ENCODE measurements at places on chromosomes 2 and 18. TPM values are rescaled to one million over a fixed set of nuclear protein-coding genes. Genes with fewer than 3 reads are reported as not detected.

BMP10 gene
- total RNA-seq, result not detected

SCLY gene
- total RNA-seq, result 33.9 TPM

TP53I3 gene
- total RNA-seq, result 21.4 TPM

DNA sequence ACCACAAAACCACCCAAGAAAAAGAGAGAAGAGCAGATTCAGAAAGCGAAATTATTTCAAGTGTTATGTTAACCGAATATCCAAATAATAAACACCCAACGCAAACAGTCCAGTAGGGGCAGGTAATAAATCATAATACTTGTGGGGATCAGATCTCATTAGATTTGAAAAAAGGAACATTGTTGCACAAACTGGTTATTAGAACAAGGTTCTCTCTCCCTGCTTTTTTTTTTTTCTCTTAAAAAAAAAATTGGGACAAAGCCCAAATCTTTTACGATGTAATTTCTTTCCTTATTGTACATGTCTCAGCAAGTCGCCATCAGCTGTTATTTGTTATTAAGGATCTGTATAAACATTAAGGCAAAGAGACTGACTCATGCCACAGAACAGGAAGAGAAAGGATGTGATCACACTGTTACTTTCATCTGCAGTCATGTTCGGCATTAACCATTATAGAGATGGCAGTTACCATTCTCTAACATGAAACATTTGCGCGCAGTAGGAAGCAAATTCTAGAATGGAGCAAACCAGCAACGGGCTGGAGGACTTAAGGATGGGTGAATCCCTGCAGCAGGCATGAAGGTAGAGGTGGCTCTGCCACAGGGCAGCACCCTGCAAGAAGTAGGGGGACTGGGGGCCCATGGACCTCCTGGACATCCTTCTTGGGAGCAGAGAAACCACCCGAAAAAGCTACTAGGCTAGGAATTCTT is 42.0 kb downstream of the EPHA4 start:
- no peak overlapping the region for H3K4me3 ChIP-seq
- H3K27me3 ChIP-seq, result no peaks in the 10 kb centered on the region
- peak; percentile 80 for DNase-seq
- peaks cover 17% of the 10 kb centered on the region for H3K4me1 ChIP-seq
- no peak overlapping the region for H3K27ac ChIP-seq

- H3K27ac ChIP-seq, result no peak overlapping the region
- H3K4me1 ChIP-seq, result peaks cover 32% of the 10 kb centered on the region
- no peaks in the 10 kb centered on the region for H3K36me3 ChIP-seq
- H3K4me3 ChIP-seq, result no peak overlapping the region
- no peaks in the 10 kb centered on the region for H3K27me3 ChIP-seq
Measured at GRCh38 chr2:191221666-191222065, 23.5 kb upstream of the MYO1B start.

GRCh38 chr2:220297093-220297492 is 669.7 kb downstream of the SLC4A3 start:
- H3K36me3 ChIP-seq, result no peaks in the 10 kb centered on the region
- H3K27ac ChIP-seq, result no peak overlapping the region
- no peaks in the 10 kb centered on the region for H3K27me3 ChIP-seq
- H3K4me1 ChIP-seq, result peaks cover 10% of the 10 kb centered on the region

- H3K36me3 ChIP-seq, result no peaks in the 10 kb centered on the region
- no peaks in the 10 kb centered on the region for H3K27me3 ChIP-seq
- H3K4me1 ChIP-seq, result no peaks in the 10 kb centered on the region
Measured at GRCh38 chr2:165434865-165435496, 34.5 kb upstream of the CSRNP3 start.

DNA sequence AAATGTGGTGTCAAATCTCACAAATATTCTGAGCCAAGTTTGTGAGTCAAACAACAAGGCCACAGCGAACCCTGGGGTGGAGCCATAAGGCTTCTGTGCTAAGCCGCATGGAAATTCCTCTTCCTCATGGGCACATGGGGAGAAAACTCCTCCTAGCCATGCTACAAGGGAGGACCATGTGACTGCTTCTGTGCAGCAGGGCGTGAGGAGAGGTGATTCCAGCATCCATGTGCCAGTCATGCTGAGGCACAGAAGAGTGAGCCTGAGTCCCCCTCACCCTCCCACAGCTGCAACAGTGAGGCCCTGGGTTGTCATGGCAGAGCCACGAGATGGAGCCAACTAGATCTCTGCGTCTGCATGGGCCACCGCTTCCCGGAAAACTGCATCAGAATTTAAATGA is 488.8 kb upstream of the RAB6C start:
- H3K27me3 ChIP-seq, result peaks cover 41% of the 10 kb centered on the region
- no peak overlapping the region for H3K27ac ChIP-seq
- H3K4me3 ChIP-seq, result no peak overlapping the region
- no peaks in the 10 kb centered on the region for H3K36me3 ChIP-seq

DNA sequence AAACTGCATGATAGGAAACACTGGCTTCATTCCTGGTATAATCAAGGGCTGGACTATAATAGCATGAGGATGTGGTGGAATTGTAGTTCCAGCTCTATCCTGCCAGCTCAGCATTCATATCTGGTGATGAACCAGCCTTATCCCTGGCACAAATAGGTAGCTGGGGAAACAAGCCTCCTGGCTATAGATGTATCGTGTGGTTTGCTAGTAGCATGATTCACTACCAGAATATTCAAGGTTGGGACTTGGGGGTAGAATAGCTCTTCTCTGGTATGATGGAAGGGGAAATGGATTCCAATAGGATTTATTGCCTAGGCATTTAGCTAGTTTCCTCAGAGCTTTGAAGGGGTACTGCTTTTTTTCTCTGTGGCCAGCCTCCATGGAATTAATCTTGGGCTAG is 532.8 kb downstream of the FBXO15 start:
- H3K4me3 ChIP-seq, result no peak overlapping the region
- peaks cover 20% of the 10 kb centered on the region for H3K4me1 ChIP-seq
- H3K27me3 ChIP-seq, result no peaks in the 10 kb centered on the region
- no peaks in the 10 kb centered on the region for H3K36me3 ChIP-seq

- H3K27me3 ChIP-seq, result no peaks in the 10 kb centered on the region
- peaks cover 14% of the 10 kb centered on the region for H3K4me1 ChIP-seq
- H3K36me3 ChIP-seq, result no peaks in the 10 kb centered on the region
- no peak overlapping the region for H3K27ac ChIP-seq
- H3K4me3 ChIP-seq, result no peak overlapping the region
Measured at GRCh38 chr2:74695663-74696062, 41.6 kb downstream of the SEMA4F start.

DNA sequence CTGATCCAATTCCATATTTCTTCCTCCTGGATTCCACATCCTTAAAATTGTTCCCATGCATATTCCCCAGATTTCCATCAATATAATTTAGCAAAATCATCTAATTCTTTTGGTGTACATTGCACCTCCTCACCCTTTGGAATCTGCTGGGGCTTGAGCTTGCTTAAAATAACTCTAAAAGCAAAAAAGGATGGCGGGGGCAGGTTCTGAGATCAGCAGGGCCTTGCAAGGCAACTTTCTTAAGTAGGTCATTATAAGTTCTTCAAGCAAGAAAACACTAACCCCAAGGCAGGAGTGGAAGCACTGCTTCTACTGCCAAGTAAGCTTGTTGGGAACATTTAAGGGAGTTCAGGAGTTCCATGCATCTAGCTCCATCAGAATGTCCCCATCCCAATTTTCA is 254.3 kb upstream of the CCDC68 start:
- no peaks in the 10 kb centered on the region for H3K27me3 ChIP-seq
- H3K27ac ChIP-seq, result no peak overlapping the region
- no peak for DNase-seq
- no peaks in the 10 kb centered on the region for H3K4me1 ChIP-seq
- H3K4me3 ChIP-seq, result no peak overlapping the region

DNA sequence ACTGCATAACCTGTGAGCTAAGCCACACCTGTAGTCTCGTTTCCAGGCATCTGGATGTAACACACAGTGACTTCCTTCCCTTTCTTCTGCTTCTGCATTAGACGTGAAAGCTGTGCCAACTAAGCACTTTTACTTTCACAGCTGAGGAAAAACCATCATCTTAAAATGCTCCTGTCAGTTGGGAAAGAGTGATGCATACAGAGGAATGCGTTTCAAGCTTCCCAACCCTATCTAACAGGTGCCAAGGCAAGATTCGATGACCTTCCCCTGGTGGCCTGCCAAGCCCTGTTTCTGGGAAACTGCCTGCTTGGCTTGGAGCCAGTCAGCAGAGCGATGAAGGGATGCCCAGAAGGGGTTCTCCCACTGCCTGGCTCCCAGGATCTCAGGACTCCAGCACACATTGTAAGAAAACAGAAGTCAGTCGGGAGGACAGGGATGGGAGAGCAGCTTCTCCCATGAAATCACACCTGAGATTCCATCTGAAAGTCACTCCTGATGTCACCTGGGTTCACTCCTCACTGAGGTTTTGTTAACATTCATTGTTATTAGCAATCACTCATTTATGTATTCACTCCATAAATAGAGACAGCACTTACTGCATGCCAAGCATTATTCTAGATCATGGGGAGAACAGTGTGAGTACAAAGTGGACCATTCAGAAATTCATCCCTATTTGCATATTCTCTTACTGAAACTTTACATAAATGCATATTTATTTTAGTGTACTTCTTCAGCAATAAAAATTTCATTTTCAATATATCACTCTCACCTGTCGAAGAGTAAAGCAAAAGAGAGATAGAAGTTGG is 64.1 kb downstream of the DTNA start:
- DNase-seq, result peak; percentile 3
- H3K4me1 ChIP-seq, result no peaks in the 10 kb centered on the region
- H3K36me3 ChIP-seq, result no peaks in the 10 kb centered on the region

GRCh38 chr2:383178-383577 is 95.3 kb upstream of the ALKAL2 start:
- H3K4me1 ChIP-seq, result peaks cover 14% of the 10 kb centered on the region
- no peak overlapping the region for H3K4me3 ChIP-seq
- no peak for DNase-seq

GRCh38 chr2:10269711-10270610 is 32.7 kb upstream of the HPCAL1 start:
- H3K4me3 ChIP-seq, result no peak overlapping the region
- H3K4me1 ChIP-seq, result peaks cover 22% of the 10 kb centered on the region
- no peak for DNase-seq
- H3K27me3 ChIP-seq, result no peaks in the 10 kb centered on the region
- no peak overlapping the region for H3K27ac ChIP-seq
